ENCODE measurements at places on chromosomes 12 and 14. TPM values are rescaled to one million over a fixed set of nuclear protein-coding genes. Genes with fewer than 3 reads are reported as not detected.
A peak's percentile ranks its signal among the peaks of the same experiment; 100 is the strongest.

GRCh38 chr14:42185718-42186117 lies 579.0 kb downstream of the LRFN5 start:
- H3K4me1 ChIP-seq: no peaks in the 10 kb centered on the region
- H3K27me3 ChIP-seq: no peaks in the 10 kb centered on the region
- DNase-seq: no peak
- H3K27ac ChIP-seq: no peak overlapping the region

DNA sequence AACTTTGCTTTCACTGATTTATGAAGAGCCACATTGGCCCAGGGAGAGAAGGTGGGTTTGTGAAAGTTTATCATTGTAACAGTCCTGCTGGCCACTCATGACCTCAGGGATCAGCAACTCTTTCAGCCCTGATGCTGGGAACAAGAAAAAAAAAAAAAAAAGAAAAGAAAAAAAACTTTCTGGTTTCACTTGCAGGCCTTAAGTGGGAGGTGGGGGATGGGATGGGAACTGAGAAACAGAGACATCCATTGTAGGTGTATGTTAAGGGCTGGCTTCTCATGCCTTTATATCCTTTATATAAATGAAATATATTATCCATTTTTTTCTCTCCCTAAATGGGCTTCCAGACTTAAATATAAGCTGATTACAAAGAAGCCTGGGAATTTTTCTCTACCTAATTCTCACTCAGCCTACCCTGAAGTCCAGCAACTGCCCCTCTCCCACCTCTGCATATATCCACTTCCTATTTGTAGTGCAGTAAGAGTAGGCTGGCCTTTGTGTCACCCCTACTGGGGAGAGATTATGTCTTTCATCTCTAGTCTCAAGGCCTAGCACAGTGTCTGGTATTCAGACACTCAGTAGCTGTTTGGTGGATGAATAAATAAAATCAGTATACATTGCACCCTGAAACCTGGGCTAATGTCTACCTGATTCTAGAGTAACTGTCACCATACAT lies 187.1 kb downstream of the KICS2 start:
- no peaks in the 10 kb centered on the region for H3K36me3 ChIP-seq
- no peak overlapping the region for H3K27ac ChIP-seq
- H3K27me3 ChIP-seq: no peaks in the 10 kb centered on the region
- DNase-seq: no peak

DNA sequence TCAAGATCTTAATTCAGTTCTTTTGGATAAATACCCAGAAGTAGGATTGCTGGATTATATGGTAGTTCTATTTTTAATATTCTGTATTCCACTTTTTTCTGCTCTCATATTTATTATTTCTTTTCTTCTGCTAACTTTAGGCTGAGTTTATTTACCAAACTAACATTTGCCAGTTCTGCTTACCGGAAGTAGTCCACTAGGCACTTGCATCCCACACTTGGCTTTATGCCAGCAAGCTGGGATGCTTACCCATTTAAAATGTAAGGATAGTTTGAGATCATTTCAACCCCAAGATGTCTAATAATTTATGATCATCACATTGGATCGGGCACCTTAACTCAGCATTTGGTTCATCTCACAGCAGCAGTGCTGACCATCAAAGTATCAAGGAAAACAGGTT lies 96.8 kb downstream of the PIK3C2G start:
- no peak for DNase-seq
- H3K27ac ChIP-seq: no peak overlapping the region
- no peaks in the 10 kb centered on the region for H3K36me3 ChIP-seq
- no peak overlapping the region for H3K4me3 ChIP-seq
- no peaks in the 10 kb centered on the region for H3K27me3 ChIP-seq
- no peaks in the 10 kb centered on the region for H3K4me1 ChIP-seq

- peak overlapping the region; percentile 61 for H3K4me3 ChIP-seq
- H3K27ac ChIP-seq: peak overlapping the region; percentile 100
- no peaks in the 10 kb centered on the region for H3K27me3 ChIP-seq
- peak; percentile 83 for DNase-seq
- peaks cover 38% of the 10 kb centered on the region for H3K4me1 ChIP-seq
Observed at GRCh38 chr14:20683125-20683890, 1.1 kb upstream of the RNASE4 start.

DNA sequence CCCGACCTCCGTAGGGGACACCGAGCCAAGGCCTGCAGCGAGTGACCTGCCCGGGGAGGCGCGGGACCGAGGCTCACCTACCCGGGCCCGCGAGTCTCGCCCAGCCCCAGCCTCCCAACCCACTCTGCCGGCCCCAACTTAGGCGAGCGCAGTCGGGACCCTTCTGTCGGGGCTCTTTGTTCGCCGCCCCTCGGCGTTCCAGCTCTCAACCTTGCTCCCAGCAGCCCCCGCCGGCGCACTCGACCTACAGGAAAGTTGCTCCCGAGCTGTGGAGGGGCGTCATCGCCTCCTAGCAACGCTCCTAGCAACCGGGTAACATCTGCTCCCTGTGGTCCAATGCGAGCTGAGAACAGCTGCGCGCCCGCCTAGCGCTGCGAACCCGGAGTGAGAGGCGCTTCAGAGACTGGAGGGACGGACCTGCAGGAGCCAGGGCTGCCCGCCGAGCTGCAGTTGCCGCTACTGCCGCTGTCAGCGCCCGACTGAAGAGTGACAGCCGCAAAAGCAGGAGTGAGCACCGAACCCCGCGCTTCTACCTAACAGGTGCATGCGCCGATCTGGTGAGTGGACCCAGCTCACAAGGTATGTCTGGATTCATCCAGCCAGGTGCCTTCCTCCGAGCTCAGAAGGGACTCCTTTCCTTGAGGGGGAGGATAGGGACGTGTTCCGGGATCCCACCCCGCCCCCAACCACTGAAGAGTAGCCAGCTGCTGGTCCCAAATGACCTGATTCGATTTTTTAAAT lies 355.0 kb downstream of the SNAPC1 start:
- no peaks in the 10 kb centered on the region for H3K36me3 ChIP-seq
- H3K4me1 ChIP-seq: no peaks in the 10 kb centered on the region
- DNase-seq: peak; percentile 48
- no peak overlapping the region for H3K27ac ChIP-seq
- H3K4me3 ChIP-seq: no peak overlapping the region

DPPA3 gene
- total RNA-seq: not detected

NFATC4 gene
- 58.0 TPM for total RNA-seq

FOXG1 gene
- not detected for total RNA-seq

DCTN2 gene
- 170 TPM for total RNA-seq

CCDC60 gene
- 0.68 TPM for total RNA-seq

GRIP1 gene
- total RNA-seq: 9.0 TPM

OR4E2 gene
- total RNA-seq: not detected

GLIPR1L1 gene
- not detected for total RNA-seq

Data from transverse colon (tissue), 4 donors.